ENCODE measurements at places on chromosomes 12 and 14.
A peak's percentile ranks its signal among the peaks of the same experiment; 100 is the strongest.

- peak; percentile 60 for DNase-seq
Observed at GRCh38 chr12:124457287-124458219, 109.9 kb downstream of the NCOR2 start.

DNA sequence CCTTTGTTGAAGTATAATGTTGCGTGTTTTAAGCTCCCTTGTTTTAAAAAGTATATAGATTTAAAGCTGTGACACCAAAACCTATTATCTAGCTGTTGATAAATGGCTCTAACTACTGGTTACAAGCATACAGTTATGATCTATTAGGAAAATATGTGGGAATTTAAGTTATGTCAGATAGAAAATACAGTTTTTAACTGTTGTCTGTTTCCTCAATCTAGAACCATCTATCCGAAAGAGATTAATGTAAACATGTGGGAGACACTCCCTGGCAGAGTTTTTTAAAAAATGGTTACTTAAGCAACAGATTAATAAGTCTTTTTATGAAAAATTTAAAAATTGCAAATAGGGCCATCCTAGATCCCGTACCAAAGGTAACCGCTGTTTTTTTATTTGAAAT lies 8.2 kb downstream of the RPL36AL start:
- DNase-seq = no peak

DNA sequence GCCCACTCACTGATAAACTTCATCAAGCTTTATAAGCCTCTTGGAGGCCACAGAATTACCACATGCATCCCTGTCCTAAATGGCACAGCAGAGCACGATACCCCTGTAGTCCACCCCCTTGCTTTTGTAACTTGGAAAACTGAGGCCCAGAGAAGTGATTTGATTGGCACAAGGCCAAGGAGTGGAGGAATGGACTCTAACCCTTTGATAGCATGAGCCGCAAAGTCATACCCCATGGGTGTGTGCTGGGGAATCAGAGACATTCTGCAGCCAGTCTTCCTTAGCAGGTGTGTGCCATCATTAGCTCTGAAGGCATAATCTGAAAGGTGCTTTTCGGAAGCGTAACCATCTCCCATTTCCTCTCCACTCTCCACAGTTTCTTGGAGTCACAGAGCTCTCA lies 28.5 kb upstream of the PWP1 start:
- no peak for DNase-seq

GRCh38 chr12:103944964-103945363 lies 14.8 kb downstream of the HSP90B1 start:
- DNase-seq = no peak

DNA sequence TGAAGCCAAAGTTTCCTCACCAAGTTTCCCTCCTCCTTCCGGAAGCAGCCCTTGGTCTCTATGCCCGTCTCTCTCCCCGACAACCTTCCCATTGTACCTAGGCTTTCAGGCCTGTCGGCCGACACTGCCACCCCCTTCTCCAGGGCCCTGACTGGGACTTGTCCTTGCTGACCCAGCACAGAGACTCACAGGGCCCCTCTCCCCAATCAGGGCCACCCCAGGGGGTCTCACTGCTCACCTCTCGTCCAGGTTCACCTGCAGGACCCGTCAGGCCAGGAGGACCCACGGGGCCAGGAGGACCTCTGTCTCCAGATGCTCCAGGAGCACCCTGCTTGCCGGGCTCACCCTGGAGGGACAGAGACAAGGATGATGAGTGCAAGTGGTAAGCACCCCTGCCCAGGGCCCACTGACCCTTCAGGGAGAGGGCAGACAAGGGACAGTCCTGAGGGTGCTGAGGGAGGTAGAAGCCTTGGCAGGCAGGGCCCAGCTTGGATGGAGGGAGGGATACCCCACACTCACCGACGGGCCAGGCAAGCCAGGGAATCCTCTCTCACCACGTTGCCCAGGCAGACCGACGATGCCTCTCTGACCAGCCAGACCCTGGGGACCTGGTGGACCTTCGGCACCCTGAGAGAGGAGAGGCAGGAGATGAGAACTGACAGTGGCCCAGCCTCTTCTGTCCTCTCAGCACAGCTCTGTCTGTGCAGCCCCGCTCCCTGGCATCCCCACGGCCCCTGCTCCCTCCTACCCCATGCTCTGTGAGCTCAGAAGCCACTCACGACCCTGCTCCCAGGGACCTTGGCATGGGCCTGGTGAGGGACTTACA lies 14.6 kb downstream of the TMEM106C start:
- DNase-seq = no peak
